ENCODE measurements at places on chromosomes 6 and 20.
A peak's percentile ranks its signal among the peaks of the same experiment; 100 is the strongest.

- DNase-seq = no peak
Observed at GRCh38 chr6:127102299-127102698, 16.2 kb upstream of the RSPO3 start.

DNA sequence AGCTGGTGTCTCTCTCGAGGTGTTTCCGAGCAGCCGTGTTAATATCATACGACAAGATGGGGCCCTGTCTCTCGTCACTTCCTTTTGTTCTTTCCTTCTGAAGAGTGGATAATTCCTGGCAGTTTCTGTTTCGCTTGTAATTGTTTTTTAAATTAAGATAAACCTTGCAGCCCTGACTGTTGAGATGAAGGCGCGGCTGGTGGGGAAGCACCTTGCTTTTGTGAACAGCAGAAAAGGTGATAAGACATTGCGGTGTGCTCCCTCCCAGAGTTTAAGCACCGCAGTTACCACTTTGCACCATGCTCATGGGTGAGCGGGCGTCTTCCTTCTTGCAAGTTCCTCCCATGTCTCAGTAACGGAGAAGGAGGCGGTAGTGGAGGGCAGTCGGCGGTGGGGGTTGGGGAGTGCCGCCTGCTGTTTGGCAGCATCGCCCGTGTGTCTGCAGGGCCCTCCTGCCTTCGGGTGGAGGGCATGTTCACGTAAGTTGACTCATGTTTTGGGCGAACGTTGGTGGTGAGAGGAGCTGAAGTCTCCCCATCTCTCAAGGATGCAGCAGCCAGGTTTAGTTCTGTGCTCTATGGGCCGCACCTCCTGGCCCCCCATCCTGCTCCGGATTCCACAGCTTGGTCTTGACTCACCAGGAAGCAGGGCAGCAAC is 345.9 kb downstream of the TAF4 start:
- DNase-seq = no peak

DNA sequence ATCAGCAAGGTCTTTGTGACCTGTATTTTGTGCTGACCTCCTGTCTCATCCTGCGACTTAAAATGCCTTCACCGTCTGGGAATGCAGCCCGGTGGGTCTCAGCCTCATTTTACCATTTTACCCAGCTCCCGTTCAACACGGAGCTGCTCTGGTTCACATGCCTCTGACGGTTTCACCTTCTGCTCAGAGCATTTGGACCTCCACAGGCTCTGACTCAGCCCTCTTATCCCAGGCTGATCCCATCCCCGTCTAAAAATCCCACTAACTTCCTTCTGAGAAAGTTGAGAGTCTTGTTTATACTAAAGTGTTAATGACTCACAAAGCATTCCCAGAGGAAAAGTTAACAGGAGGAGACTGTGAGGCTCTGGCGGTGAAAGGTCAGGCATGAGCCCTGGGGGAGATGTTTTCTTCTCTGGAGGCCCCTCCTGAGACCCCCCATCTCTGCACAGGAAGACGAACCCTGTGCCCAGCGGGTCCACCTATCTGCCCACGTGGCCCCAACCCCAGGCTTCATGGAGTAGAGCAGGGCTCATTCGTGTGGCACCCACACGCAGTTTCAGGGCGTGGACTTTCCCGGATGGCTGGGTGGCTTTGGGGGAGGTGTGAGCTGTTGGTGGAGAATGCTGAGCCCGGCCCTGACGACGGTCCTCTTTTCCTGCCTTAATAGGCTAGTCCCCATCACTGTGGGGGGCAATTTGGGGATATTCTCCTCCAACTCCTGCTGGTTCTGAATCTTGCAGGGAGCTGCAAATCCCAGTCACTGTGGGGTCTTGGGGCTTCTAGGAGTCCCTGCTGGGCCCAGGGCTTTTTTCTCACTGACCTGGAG is 3.3 kb upstream of the BIRC7 start:
- DNase-seq = no peak

DNA sequence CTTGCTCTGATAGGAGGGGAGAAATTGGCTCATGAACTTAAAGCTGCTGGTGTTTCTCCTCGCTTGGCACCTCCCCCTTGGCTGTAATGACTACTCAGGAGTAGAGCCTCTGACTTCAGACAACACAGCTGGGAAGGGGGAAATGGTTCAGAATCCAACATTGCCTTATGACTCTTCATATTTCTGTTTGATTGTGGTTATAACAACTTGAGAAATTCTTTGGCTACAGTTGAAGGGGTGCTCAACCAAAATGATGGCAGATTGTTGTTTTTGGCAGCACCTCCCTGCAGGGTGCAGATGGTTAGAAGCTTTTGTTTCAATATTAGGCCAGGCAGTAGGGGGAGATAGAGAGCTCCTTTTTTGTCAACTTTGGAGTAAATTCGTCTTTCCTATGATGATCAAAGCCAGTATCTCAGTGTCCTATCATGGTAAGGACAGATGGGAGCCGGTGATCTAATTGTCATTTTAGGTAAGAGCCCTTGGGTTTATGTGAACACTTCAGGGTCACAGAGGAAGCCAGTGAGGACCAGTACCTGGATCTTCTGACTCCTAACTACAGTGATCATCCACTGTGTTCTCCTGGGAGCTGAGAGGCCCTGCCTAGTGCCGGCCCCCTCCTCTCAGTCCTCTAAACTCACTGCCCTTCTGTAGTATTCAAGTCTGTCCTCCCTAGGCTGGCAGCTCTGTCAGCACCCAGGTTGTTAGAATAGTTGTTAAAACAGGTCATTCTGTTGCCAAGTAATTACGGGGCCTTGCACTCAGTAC is 39.9 kb downstream of the RPRD1B start:
- DNase-seq = no peak

- no peak for DNase-seq
Observed at GRCh38 chr6:40295251-40295950, 291.8 kb downstream of the LRFN2 start.

DNA sequence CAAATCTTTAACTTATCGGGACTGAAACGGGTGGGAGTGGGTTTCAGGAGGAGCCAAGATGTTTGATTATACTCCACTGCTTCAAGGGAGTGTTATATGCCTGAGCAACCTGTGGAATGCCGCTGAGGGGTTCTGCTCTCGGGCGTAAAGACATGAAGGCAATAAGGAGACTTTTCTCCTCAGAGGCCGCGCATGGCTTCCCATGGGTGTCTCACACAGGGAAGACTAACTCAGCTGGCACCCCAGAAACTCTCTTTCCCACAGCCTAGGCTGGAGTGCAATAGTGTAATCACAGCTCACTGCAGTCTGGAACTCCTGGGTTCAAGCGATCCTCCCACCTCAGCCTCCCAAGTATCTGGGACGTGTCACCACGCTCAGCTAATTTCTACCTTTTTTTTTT is 5.1 kb upstream of the C20orf141 start:
- no peak for DNase-seq

DNA sequence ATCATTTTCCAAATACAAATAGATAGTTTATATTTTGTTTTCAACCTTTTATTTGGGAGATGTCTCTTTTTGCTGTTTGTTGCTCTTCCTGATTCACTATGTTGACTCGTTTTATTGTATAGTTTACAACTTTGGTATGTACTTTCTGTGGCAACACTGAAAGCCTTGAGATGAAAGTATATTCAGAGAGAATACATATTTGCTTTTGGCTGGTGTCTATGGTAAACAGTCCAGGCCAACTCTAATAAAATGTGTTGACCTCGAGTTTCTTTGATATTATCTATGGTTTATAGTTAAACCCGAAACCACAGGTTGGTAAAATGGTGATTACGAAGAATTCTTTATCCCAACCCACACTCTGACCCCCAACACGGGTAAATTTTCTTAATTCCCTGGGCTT is 919.6 kb upstream of the MAP3K7 start:
- DNase-seq = no peak

DNA sequence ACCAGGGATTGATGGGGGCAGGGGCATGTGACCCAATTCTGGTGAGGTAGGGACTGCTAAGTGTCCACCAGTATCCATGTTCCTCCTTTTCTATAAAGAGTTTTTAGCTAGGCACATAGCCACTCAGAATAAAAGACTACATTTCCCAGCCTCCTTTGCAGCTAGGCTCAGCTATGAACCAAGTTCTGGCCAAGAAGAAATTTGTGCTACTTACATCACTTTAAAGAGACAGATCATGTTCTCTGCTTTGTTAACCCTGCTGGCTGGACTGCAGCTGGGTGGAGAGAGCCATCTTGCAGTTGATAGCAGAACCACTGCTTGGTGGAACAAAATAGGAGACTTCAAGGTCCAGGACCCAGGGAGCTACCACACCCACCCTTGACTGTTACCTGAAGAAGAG is 5.3 kb upstream of the CCM2L start:
- DNase-seq = no peak

DNA sequence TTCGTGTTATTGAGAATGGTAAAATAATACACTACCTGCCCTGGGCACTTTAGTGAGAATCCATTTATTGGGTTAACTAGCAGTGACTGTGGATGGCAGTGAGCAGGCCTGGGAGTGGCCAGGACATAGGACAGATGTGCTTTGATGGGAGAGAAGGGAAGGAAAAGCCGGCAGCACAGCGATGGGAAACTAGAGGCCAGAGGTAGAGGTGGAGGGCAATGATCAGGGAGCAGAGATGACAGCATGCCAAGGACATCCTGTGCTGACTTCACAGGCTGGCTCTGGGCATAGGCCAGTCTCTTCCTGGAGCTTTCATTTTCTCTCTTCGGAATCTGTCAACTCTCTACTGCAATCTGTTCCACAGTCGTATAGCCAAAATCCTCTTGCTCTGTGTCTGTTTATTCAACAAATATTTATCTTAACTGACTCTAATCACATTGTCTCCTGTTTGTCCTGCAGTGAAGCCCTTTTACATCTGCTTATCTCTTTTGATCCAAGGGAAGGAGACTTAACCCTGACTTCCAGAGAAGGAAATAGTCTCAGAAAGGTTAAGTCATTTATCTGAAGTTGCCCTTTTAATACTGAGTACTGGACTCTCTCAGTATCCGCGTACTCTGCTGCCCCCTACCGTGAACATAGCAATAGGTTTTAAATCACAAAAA is 18.4 kb upstream of the MMP24 start:
- DNase-seq = peak; percentile 54

DNA sequence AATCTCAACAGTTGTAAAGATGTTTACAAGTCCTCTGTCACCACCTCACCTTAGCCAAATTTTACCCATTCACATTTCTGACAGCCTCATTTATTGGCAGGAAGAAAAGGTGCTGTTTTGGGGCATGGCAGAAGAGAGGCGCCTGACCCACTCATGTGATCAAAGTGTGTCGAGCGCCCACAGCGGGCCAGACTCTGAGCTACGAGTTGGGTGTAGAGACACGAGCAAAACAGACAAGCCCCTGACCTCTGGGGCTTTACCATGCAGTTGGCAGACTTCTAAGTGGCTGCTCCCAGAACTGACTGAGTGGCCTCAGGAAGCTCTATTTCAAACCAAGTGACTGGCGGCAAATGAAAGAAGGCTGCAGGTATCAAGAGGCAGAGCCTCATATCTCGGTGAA is 167.0 kb downstream of the SOBP start:
- no peak for DNase-seq

GRCh38 chr6:92069781-92070180 is 1349.6 kb downstream of the EPHA7 start:
- no peak for DNase-seq

GRCh38 chr6:10556992-10557391 is 35.8 kb downstream of the GCNT2 start:
- DNase-seq = no peak

DNA sequence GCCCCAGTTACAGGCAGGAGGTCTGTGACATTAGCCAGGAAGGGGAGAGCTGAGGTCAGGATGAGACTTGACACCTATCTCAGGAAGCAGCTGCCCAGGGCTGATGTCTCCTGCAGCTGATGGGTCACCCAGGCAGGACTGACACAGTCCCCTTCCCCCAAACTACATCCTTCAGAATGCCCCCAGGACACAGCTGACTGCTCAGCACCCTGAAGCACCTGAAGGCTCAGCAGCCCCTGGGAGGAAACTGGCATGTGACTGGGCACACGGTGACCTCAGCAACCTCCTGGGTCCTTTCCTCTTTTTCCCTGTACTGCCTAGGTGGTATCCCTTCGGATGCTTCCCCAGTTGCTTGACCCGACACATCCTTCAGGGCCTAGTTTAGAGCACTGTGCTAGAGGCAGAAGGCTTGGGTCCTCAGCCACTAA is 1.9 kb downstream of the SDC4 start:
- DNase-seq = no peak

- no peak for DNase-seq
Observed at GRCh38 chr6:67966830-67967229, 668.3 kb upstream of the ADGRB3 start.

- no peak for DNase-seq
Observed at GRCh38 chr20:9128568-9128967, 59.7 kb downstream of the PLCB4 start.

DNA sequence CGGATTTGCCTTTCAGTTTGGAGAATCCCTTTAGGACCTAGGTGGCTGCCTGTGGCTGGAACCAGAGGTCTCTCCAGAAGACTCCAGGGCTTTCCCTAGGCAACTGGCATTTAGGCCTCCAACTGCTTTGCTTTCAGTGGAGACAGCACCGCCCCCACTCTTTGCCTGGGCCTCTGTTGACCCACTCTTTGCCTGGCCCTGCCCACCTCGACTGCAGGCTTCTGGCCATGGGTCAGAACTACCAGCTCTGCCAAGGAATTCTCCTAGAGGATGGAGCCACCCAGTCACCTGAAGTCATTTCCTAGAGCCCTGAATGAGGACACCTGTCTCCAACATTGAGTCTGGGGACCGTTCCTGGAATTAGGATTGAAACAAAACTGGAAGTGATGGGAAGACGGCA is 439.0 kb upstream of the CDH4 start:
- DNase-seq = no peak

All from stimulated activated CD4-positive, alpha-beta T cell treated with anti-CD3 and anti-CD28 coated beads, Interleukin-1b, Interleukin-23, amount 100 ng/mL, for 1 hour (primary cell).